ENCODE measurements at places on chromosomes 7 and 10.

DNA sequence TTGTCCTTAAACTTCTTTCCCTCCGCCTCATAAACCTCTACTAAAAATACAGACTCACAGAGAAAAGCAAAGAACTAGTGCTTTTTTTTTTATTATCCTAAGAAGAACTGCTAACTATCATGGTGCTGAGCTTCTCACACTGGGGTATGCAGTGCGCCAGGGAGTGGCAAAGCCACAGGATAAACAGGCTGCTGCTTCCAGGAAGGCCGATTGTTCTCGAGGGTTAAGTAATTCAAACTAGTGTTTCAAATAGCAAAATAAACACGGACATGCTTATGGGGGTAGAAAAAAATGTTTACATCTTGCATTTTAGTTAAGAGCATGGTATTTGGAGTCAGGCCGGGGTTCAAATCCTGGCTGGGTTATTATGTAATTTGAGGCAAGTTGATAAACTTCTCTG, 157.0 kb downstream of the TAX1BP1 start:
- DNase-seq, result no peak

DNA sequence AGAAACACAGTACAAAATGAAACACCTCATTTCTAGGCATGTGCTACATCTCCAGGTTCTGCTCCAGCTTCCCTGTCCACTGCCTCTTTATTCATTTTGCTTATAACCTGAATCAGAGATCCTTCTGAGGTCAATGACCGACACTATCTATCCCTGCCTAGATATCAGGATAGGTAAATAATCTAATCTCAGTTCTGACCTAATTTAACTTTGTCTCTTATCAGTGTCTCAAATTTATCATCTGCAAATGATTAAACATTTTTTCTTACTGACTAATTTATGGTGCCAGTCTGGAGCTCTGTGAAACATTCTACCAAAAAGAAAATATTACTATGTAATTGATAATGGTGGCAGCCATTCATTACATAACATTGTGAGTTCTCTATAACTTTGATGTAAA, 61.1 kb downstream of the SGCE start:
- DNase-seq, result no peak

GRCh38 chr7:158167373-158167772, 420.2 kb downstream of the PTPRN2 start:
- no peak for DNase-seq

DNA sequence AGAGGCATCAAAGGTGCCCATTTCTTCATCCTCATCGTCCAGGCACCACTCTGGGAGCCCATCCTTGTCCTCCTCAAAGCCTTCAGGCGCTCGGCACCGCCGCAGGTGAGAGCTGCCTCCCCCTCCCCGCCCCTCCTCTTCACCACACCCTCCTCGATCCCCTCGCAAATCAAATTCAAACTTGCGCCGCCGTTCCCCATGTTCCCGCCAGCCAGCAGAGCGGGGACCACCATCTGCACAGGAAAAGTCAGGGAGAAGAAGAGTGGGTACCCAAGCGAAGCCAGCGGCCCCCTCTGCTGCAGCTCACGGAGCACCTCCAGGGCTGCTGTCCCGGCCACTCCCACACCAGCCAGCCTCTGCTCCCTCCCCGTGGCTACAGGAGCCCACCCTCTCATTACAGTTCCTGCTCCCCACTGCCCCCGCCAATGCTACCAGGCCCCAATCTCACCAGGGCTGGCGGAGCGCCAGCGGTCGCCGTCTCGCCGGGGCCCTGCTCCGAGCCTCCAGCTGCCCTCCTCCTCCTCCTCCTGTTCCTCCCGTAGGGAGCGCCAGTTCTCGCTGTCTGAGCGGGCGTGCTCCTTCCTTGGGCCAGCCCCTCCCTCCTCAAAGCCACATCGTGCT, 7.7 kb downstream of the GIGYF1 start:
- no peak for DNase-seq

DNA sequence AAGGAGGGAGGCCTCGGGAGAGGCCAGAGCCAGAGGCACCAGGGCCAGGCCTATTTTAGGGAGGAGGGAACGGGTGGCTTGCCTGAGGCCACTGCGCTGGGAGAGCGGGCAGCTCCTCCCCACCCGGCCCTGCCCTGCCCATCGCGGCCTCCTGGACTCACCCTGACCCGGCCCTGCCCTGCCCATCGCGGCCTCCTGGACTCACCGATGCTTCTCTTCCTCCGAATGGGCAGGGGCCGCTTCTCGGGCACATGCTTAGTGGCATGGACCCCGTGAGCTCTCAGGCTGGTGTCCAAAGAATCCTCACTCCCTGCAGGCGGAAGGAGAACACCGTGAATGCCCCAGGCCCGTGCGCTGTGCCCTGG, 7.5 kb downstream of the PDGFA start:
- DNase-seq, result no peak

DNA sequence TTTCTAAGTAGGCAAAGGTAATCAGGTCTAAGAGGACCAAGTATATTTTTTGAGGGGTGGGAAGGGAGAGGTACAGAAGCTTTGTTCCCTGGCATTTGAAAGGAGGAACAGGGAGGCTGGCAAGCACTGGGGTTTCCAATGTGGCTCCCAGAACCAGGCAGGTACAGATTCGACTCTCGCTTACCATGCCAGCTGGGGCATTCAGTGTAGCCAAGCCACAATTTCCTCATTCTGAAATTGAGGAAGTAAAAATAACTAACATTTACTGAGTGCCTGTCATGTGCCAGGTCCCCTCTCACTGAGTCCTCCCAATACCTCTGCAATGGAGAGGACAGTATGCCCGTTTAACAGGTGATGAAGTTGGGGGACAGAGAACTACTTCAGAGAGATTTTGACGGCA, 45.9 kb upstream of the BET1 start:
- no peak for DNase-seq

All from stimulated activated CD8-positive, alpha-beta memory T cell treated with anti-CD3 and anti-CD28 coated beads, Interleukin-15, amount 100 ng/mL, for 4 hours (primary cell).